NCI-H146 (cell line): ENCODE measurements at places on chromosomes 1 and 21.

DNA sequence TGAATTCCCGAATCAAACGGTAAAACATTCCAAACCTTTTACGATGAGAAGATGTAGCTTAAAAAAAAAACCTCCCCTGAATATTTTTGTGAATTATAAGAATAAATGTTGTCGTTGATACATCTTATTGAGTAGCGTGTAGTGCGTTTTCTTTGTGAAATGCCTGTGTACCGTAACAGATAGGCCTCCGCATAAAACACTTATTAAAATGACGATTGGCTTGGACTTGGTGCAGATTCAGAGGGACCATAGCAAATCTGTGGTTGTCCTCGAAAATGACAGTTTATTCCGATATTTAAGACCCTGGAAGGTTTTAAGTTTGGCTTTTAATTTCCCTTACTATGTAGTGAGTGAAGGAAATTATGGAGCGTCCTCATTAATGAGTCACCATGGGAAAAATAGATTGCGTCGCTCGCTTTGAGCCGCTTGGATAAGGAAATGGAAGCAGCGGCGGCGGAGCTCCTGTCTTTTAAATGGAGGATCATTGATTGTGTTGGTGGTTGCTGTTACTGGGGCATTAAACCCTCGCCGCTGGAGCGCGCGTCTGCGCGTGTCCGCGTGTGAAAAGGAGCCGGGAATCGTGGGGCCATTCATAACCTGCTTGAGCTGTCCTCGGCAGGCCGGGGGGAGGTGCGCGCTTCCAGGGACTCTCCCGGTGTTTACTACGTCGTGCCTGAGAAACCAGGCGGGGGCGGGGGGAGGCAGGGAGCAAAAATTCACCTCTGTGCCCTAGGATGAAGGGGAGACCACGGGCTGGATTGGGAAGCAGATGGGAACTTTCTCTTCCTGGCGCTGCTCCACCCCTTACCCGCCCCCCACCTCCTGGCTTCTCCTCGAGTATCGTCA, 1.6 kb downstream of the SPEN start:
- DNase-seq, result peak; percentile 85

DNA sequence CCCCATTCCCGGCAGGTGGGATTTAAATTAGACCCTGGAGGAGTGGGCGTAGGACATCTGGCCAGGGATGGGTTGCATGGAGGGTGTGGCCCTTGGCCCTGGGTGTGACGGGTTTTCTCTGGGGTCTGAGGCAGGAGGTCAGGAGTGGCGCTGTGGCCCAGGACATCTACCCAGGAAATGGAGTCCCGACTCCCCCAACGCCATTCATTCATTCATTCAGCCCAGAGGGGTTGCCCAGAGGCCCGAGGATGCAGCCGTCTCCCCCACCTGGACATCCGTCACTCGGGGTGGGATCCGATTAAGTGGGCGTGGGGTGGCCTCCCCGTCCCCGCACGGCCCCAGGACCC, 663 bp downstream of the ATP13A2 start:
- DNase-seq, result no peak

- DNase-seq, result no peak
Observed at GRCh38 chr1:85359874-85360721, 83.7 kb upstream of the BCL10 start.

- peak; percentile 63 for DNase-seq
Observed at GRCh38 chr1:155218854-155219591, 10.5 kb downstream of the MTX1 start.

DNA sequence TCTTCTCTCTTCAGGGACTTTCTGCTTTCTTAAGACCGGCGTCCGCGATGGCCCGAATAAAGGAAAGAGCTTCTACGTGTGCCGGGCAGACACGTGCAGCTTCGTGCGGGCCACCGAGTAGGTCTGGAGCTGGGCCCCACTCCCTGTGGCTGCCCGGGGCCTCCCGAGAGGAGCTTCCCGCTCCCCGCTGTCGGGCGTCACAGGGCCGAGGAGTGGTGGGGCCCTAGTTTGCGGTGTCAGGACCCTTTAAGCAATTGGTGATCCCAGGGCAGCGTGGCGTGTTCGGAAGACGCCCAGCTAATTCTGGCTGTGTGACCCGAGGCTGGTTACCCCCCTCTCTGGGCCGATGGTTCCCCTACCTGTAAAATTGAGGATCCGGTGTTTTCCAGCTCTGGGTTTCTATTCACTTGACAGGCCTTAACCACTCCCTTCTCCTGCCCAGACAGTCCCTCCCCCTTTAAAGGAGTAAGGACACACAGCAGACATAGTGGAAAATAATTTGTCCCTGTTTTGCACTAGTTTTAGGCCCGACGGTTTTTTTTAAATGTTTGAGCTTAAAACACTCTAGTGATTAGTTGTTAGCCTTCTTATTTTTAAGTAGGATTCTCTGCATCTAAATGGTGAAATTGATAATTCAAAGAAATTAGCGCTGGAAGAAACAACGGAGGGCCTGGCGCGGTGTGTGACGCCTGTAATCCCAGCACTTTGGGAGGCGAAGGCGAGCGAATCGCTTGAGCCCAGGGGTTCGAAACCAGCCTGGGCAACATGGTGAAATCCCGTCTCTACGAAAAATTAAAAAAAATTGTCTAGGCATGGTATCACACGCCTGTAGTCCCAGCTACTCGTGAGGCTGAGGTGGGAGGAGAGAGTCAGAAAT, 553 bp downstream of the TTF2 start:
- DNase-seq, result peak; percentile 43

DNA sequence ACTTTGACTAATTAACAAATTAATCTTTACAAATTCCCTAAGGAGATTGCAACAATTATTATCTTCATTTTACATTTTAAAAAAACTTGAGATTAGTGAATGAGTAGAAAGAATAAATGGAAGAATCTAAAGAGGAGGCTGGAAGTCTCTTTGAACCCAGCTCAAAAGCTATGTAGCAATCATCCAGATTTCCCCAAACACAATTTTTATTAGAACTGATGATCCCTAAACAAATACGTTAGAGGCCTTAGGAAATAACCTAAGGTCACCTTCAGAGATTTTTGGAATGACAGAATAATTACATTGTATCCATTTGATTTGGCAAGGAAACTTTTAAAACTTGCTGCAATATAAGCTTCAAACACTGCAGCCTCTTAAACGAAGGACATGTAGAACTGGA, 242.4 kb upstream of the LYPLAL1 start:
- no peak for DNase-seq

GRCh38 chr21:18832950-18833349, 429.4 kb upstream of the TMPRSS15 start:
- no peak for DNase-seq

DNA sequence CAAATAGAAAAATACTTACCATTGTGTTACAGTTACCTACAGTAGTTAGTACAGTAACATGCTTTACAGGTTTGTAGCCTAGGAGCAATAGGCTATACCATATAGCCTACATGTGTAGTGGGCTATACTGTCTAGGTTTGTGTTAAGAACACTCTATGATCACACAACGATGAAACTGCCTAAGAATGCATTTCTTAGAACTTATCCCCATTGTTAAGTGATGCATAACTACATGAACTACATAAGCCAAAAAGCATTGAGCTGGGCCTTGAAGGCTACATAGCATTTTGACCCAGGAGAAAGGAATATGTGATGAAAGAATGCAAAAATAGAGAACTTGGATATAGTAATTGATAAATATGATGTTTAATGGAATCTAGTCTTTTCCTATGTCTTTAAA, 46.4 kb upstream of the JUN start:
- DNase-seq, result no peak

DNA sequence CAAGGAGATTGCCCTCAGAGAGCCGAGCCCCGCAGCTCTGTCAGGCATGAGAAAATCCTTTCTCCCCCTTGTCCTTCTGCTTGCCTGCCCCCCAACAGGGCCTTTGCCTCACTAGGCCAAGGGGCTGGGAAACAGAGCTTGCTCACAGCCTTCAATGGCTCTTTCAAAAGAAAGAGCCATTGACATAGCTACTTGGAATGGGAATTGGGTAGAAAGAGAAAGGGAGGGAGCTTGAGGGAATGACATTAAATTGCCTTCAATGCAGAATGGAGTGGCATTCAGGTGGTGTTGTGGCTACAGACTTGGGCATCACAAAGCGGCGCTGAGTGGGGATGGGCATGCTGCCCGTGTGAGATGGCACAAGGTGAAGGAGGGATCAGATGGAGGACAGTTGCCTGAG, 13.2 kb downstream of the SYT11 start:
- DNase-seq, result no peak

DNA sequence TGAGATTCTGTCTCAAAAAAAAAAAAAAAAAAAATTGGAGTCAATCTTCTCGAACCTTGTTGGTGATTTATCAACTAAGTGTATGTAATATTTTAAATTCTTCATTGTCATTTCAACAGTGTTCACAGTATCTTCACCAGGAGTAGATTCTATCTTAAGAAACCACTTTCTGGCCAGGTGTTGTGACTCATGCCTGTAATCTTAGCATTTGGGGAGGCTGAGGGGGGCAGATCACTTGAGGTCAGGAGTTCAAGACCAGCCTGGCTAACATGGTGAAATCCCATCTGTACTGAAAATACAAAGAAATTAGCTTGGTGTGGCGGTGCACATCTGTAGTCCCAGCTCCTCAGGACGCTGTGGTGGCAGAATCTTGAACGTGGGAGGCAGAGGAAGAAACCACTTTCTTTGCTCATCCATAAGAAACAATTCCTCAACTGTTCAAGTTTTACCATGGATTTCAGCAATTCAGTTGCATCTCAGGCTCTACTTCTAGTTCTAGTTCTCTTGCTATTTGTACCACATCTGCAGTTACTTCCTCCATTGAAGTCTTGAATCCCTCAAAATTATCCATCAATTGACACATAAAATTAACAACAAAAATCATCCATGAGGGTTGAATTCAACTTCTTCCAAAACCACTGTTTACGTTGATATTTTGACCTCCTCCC, 30.4 kb upstream of the EYA3 start:
- no peak for DNase-seq

GRCh38 chr1:210715072-210715471, 386.4 kb downstream of the HHAT start:
- no peak for DNase-seq

- no peak for DNase-seq
Observed at GRCh38 chr1:13820456-13820855, 120.5 kb downstream of the PRDM2 start.

- DNase-seq, result no peak
Observed at GRCh38 chr1:193634876-193635275, 448.5 kb upstream of the B3GALT2 start.

GRCh38 chr1:149915429-149916192, 2.0 kb downstream of the SV2A start:
- DNase-seq, result no peak

DNA sequence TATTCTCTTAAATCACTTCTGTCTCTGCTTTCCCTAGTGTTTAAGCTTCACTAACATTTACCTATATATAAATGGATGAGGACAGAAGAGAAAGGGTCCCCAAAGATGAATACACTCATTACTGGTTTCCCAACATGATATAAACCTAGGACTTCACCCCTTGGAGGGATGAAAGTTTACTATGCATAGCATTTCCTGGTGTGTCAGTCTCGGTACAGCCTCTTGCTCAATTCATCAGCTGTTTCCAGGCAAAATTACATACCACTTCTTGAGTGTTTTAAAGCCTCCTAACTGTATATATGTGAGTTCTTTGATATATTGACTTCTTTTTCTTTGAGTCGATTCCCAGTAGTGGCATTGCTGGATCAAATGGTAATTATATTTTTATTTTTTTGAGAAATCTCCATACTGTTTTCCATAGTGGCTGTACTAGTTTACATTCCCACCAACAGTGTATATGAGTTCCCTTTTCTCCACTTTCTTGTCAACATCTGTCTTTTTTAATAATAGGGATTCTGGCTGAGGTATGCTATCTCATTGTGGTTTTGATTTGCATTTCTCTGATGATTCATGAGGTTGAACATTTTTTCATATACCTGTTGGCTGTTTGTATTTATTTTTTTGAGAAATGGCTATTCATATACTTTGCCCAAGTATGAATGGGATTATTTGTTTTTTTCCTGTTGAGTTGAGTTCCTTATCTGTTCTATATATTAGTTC, 259.3 kb upstream of the CACYBP start:
- DNase-seq, result no peak

- no peak for DNase-seq
Observed at GRCh38 chr1:201590474-201590873, 51.5 kb downstream of the NAV1 start.

DNA sequence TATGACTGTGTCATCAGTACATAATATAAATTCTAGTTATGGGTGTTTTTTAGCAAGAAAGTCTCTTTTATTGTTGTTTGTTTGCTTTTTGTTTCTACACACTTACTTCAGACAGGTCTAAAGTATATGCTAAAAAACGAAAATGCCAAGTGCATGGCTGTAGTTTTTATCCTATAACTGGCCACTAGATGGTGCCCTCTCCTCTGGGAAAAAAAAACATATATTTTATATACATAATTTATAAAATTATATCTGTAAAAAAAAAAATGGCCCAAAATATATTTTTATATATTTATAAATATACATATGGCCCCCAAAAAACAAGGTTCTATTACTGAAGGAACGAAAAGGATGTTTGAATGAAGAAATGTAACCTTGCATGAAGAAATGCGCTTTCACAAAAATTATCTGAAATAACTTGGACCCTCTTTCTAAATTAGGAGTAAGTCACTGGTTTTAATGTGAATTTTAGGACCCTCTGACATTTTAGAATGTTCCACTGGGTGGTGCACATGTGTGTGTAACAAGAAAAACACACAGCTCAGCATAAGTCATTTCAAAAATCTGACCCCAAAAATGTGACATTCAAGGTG, 93.5 kb downstream of the TTLL7 start:
- DNase-seq, result peak; percentile 3
